A549 treated with DMSO at 1 μM for 4 hours (cell line): ENCODE measurements at places on chromosomes 13 and 19. TPM values are rescaled to one million over a fixed set of nuclear protein-coding genes. Genes with fewer than 3 reads are reported as not detected.

Gene MBD3L2
- total RNA-seq: not detected in 5 replicates

Gene FCAR
- not detected in 5 replicates for total RNA-seq

Gene ZNF708
- 0.75 to 1.3 TPM (median 1.2 TPM) in 5 replicates for total RNA-seq

Gene SIGLEC8
- not detected in 5 replicates for total RNA-seq

Gene C19orf33
- 635 to 743 TPM (median 686 TPM) in 5 replicates for total RNA-seq

Gene PALM3
- total RNA-seq: 1.8 to 2.5 TPM (median 2.0 TPM) in 5 replicates

Gene FLT1
- 0.05 TPM in 1 of 5 replicates, not detected in the others for total RNA-seq

Gene ATP4B
- not detected in 5 replicates for total RNA-seq

Gene CXCL17
- total RNA-seq: 0.20 TPM in 1 of 5 replicates, not detected in the others

Gene TPTE2
- not detected in 5 replicates for total RNA-seq

Gene TNNI3
- 7.0 to 9.0 TPM (median 8.4 TPM) in 5 replicates for total RNA-seq

Gene CEACAM1
- total RNA-seq: 1.2 to 2.3 TPM (median 1.7 TPM) in 5 replicates

Gene ZIM2
- not detected in 5 replicates for total RNA-seq

Gene CLEC11A
- total RNA-seq: 6.4 to 10.5 TPM (median 9.0 TPM) in 5 replicates
